ENCODE measurements at places on chromosomes 16 and 17. TPM values are rescaled to one million over a fixed set of nuclear protein-coding genes. Genes with fewer than 3 reads are reported as not detected.
A peak's percentile ranks its signal among the peaks of the same experiment; 100 is the strongest.

CDRT15 gene
- not detected for total RNA-seq

DNA sequence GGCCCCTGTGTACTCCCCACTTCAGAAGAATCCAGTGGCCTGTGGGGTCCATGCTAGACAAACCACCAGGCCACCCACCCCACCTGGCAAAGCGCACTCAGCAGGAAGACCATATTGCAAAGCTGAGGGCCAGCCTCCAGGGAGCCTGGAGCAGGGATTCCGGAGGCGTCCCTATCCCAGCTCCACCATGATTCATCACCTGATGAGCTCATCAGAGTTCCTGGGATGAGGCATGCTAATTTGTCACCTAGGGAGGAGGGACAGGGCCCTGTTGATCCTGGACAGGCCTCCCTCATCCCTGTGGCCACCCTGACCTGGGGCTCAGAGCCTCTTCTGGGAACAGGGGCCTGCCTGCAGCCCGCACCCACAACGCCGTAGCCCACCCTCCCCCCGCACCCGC lies 131.6 kb upstream of the PLCG2 start:
- DNase-seq, result no peak

- no peak for DNase-seq
Observed at GRCh38 chr16:86031141-86031678, 132.2 kb downstream of the IRF8 start.

DNA sequence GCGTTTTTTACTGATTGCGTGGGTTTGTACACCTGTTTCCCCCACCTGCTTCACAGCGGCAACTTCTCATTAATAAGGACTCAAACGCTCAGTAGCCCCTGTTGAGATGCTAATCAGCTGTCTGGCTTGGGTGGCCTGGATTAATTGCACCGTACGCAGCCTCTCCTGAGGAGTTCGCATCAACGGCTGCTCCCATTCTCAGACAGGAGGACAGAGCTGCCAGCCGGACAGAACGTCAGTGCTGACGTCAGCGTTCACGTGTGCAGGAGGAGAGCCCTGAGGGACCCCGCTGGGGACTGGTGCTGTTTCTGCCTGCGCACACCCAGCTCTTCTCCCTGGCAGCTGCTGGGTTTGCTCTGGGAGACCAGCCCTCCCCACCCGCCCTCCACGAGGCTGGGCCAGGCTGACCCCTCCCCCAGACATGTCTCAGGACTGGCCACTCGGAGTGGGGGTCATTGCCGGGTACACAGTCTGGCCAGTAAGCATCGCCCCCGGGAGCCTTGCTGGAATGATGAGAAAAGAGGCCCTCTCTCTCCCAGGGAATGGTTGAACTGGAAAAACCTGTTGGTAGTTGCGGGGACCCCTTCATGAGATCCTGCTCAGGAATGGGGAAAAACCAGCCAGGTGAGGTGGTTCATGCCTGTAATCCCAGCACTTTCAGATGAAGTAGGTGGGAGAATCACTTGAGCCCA lies 5.7 kb upstream of the BANP start:
- DNase-seq, result peak; percentile 71

- peak; percentile 75 for DNase-seq
Observed at GRCh38 chr17:50686494-50687199, 21.1 kb downstream of the ANKRD40 start.

- no peak for DNase-seq
Observed at GRCh38 chr17:57402681-57403180, 146.4 kb downstream of the MSI2 start.

- no peak for DNase-seq
Observed at GRCh38 chr17:55283256-55283965, 18.7 kb downstream of the HLF start.

GRCh38 chr16:64687786-64688185 lies 434.1 kb downstream of the CDH11 start:
- DNase-seq, result no peak

GRCh38 chr16:49489686-49490320 lies 116.2 kb downstream of the C16orf78 start:
- no peak for DNase-seq

DNA sequence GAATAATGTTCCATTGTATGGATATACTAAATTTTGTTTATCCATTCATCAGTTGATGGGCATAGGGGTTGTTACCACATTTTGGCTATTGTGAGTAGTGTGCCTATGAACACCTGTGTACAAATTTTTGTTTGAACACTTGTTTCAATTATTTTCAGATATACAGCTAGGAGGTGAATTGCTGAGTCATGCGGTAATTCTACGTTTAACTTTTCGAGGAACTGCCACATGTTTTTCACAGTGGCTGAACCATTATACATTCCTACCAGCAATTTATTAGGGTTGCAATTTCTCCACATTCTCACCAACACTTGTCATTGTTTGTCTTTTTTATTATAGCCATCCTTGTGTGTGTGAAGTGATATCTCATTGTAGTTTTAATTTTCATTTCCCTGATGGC lies 75.6 kb downstream of the AKAP1 start:
- DNase-seq, result no peak

DNA sequence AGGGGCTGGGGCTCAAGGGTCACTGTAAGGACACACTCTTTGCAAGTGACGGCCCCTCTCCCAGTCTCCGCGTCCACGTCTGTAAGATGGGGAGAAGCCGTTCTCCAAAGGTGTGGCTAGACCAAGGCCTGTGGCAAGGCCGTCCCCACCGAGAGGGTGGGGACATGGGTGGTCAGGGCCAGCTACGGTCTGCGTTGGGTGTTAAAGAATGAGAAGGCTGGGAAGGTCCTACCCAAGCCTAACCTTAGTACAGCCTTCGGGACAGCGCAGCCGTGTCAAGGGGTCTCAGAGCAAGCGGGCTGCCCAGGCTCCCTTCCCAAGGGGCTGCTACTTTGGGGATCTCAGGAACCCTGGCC lies 1.9 kb downstream of the C1QTNF8 start:
- no peak for DNase-seq

GRCh38 chr17:80021600-80021999 lies 14.1 kb downstream of the TBC1D16 start:
- no peak for DNase-seq

GRCh38 chr17:32277284-32277683 lies 11.7 kb downstream of the RHBDL3 start:
- no peak for DNase-seq

KCNJ12 gene
- 2.5 TPM for total RNA-seq

SYT17 gene
- total RNA-seq, result 9.1 TPM

SCGB1C2 gene
- not detected for total RNA-seq

FZD2 gene
- 1.6 TPM for total RNA-seq

DPEP1 gene
- total RNA-seq, result 4.4 TPM

DNA sequence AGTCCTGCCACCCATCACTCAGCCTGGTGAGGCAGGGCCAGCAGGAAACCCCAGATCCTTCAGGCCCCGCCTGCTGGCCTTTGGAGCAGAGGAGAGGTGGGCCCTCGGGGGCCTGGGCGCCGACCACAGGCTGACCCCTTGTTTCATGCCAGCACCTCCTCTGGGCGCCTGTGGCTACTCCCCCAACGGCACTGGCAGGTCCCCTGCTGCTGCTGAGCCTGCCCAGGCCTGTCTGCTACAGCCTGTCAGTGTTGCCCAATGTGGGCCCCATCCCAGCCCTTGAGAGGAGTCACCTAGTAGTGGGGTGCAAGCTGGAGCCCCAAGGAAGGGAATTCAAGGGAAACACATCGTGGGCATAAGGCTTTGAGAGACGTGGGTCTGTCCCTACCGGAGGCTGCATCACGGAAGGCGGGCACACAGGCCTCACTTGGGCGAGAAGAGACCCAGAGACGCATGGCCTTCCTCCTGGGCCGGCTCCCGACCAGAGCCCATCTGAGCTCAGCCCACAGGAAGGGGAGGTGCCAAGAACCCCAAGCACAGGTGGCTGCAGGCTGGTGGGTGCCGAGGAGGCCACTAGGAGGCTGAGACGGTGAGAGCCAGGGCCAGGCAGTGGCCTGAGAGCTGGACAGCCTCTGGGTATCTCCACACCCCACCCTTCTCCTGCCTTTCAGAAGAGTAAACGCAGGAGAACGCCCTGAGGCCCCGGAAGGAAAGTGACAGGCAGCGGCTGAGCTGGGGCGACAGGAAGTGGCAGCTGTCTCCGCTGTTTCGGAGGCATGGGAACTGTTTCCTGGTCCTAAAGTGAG lies 8.0 kb upstream of the FASN start:
- DNase-seq, result peak; percentile 80

GRCh38 chr17:8940866-8941471 lies 24.5 kb downstream of the PIK3R5 start:
- DNase-seq, result no peak

DNA sequence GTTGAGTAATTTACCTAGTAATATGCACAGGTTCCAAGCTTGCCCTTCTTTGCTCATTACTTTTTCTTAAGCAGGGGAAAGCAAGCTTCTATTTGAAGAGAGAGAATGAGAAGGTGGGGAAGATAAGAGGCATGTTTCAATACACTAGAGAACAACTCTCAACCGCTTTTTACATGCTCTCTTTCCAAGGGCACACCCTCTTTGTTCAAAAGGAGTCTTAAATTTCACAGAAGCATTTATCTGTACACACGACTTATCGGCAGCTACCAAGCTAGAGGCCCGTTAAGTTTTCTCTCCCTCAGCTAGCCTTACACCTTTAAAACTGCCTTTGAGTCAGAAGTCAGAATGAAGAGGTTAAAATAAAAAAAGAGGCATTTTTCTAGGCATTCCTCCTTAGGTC lies 79.6 kb downstream of the STH start:
- no peak for DNase-seq

LITAFD gene
- total RNA-seq, result not detected

DNA sequence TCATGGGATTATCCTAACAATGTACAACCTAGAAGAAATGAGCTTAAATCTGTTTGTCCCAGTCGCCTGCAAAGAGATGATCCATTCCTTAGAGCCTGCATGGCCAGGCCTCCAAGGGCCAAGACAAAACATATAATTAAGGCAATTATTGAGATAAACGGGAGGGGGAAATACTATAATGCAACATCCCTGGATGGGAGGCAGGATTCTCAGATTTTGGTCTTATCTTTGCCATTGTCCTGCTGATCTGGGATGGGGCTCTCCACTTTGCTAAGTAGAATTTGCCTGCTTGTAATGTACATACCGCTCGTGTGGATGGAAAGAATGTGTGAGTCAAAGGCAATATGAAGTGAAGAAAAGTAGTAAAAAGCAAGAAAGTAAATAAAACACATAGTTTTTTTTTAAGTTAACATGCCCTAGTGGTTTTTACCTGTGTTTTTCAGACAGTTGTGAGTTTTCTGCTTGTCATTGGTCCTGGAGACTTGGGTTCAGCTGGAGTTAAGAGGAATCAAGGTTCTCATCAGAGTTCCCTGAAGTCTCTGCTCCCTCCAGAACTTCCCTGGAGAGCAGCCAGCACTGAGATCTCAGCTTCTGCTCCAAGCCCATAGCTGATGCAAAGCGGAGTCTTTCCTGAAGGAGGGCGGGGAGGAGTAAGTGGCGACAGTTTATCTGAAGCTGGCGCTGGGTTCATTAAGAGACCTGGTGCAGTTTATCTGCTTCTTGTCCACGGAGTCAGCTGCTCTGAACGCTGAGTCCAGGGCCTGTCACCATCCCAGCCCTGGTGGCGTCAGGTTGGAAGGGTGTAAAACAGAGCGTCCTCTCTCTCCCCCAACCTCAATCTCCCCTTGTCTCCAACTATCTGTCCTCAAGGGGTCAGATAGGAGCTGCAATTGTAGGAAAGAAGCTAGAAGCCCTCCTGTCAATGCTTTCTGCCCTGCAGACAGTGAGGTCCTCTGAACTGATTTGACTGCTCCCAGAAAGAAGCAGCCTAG lies 30.1 kb downstream of the HOXB1 start:
- DNase-seq, result peak; percentile 33

DNA sequence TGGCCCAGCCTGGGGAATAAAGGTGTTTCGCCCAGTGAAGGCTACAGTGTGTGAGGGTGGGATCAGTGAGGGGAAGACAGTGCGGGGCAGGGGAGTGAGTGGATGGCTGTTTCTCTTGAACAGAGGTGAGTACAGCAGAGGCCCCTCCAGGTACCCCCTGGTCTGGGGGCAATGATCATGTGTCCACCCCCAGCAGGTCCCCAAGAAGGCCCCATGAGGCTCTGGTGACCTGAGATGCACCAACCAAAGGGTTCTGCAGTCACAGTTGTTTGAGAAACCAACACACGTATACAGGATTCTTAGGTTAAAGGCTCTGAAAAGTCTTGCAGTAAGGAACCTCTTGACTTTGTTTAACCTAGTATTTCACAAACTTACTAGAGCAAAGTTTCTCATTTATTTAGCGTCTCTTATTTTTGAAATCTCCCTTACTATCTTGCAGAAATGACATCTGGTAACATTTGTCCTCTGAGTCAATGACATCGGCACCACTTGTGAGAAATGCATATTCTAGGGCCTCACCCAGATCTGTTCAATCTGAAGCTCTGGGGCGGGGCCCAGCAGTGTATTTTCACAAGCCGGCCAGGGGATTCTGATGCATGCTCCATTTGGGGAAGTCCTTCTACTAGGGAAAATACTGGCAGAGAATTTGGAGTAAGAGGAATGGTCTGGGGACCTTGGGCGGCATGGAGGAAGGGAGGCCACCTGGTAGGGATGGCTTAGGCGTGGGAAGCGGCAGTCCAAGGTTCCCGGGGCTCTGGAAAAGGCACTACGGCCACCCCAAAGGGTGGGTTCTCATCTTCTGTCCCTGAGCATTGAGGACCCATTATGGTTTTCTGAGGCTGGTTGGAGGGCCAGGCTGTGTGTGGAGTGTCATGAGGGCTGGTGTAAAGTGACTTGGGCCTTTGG lies 217.3 kb downstream of the NTN1 start:
- no peak for DNase-seq

- DNase-seq, result no peak
Observed at GRCh38 chr16:50642349-50642748, 38.8 kb downstream of the SNX20 start.

ATP2A3 gene
- 300 TPM for total RNA-seq

CDRT15L2 gene
- not detected for total RNA-seq

ITFG1 gene
- total RNA-seq, result 77.0 TPM

- no peak for DNase-seq
Observed at GRCh38 chr16:5557966-5558365, 460.4 kb upstream of the EEF2KMT start.

KRTAP9-2 gene
- not detected for total RNA-seq

DNA sequence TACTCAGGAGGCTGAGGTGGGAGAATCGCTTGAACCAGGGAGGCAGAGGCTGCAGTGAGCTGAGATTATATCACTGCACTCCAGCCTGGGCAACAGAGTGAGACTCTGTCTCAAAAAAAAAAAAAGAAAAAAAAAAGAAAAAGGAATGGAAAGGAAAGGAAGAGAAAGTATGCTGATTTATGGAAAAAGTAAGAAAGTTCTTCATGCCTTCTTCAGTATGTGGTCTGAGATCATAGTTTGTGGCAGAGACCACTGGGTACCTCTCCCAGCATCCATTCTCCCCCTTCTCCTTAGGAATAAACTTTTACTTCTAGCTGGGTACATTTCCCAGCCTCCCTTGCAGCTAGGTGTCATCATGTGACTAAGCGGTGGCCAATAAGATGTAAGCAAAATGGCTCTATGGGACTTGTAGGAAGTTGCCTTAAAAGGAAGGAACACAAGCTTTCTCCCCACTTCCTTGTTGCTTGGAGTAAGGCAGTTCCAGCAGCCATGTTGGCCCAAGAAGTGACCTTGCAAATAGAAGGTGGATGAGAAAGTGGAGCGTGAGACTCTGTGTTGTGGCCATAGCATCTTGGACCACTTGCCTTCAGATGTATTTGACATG lies 26.1 kb upstream of the XPO6 start:
- DNase-seq, result no peak

GRCh38 chr16:31219154-31219741 lies 2.3 kb upstream of the PYDC1 start:
- no peak for DNase-seq

- no peak for DNase-seq
Observed at GRCh38 chr16:7509963-7510601, 177.4 kb downstream of the RBFOX1 start.

AATK gene
- total RNA-seq, result 37.0 TPM

All from left colon (tissue), 2 donors.